Peyer's patch (tissue), 4 donors: ENCODE measurements at places on chromosomes 12 and 14.

DNA sequence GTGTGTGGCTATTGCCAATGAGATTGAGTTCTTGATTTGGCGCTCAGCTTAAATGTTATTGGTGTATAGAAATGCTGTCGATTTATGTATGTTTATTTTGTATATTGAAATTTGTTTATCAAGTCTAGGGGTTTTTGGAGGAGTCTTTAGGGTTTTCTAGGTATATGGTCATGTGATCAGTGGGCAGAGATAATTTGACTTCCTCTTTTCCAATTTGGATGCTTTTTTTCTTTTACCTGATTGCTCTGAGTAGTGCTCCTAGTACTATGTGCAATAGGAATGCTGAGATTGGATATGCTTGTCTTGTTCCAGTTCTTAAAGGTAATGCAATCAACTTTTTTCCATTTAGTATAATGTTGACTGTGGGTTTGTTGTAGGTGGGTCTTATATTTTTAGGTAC, 99.8 kb upstream of the PMCH start:
- DNase-seq = no peak

DNA sequence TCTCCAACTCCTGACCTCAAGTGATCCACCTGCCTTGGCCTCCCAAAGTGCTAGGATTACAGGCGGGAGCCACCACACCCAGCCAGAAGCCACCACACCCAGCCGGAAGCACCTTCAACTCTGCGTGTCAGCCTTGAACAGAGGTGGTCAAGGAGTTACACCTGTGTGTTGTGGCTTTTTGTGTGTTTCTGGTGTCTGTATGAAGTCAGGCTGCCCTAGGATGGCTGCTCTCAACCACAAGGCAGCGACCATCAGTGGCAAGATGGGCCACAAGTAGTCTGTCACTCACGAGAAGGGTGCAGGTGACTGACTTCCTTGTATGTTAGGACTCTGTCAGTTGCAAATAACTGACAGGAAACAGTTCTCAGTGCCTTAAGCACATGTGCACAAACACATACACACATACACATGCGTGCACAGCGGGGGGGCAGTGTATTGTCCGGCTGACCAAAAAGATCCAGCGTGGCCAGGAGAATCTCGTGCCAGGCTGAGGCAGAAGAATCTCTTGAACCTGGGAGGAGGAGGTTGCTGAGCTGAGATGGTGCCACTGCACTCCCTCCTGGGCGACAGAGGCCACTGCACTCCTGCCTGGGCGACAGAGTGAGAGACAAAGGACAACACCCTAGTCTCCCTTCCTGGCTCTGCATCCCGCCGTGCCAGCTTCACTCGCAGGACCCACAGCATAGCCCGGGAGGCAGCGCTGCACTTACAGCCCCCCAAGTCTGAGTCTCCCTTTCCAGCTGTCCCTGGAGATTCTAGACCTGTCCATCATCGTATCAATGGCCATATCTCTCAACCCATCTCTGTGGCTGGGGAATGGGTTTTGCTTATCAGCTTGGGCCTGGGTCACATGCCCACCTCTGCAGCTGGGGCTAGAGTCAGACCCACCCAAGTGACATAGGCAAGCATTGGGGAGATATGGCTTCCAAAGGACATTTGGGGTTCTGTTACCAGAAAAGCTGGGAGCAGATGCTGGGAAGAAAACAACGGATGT, 13.7 kb downstream of the P2RX4 start:
- DNase-seq = peak; percentile 76

DNA sequence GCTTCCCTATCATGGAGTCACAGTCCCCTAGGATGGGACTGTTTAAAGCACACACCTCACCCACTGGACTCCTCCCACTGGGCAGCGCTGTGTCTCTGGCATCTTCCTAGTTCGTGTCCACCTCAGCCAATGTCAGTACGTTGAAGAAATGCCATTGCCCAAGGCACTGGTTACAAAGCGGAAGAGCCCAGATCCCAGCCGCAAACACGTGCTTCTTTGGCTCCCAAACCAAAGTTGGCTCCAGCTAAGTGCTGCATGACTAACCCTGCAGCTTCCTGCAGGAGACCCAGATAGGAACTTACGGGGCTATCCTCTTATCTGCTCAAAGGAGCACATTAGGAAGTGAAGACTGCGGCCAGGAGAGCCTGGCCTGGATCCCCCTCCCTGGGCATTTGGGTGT, 9.3 kb downstream of the SYNE3 start:
- DNase-seq = peak; percentile 69

- DNase-seq = no peak
Observed at GRCh38 chr14:92499234-92499633, 14.3 kb upstream of the RIN3 start.

GRCh38 chr12:104792570-104792969, 165.5 kb downstream of the SLC41A2 start:
- DNase-seq = no peak

GRCh38 chr12:21571046-21571445, 33.6 kb downstream of the GYS2 start:
- DNase-seq = no peak

GRCh38 chr14:32078023-32078857, 1.1 kb downstream of the ARHGAP5 start:
- peak; percentile 74 for DNase-seq

DNA sequence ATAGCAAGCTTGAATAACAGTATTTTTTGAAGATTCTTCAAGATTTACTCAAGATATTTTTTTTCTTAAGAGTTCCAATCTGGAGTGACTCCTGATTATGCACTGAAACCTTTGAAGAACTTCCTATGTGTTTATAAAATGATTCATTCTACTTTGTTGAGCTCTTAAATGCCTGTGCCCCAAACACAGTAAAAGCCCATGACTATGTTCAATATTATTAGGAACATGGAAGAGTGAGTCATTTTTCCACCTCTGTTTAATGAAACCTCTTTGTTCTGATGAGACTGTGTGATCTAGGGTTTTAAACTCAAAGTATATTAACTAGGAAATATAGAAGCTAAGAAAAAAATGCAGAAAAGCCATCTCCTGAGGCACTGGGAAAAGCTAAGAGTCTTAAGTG, 415.0 kb upstream of the FBXO33 start:
- no peak for DNase-seq

GRCh38 chr12:53234271-53234914, 2.4 kb upstream of the RARG start:
- DNase-seq = no peak

GRCh38 chr14:103260629-103261124, 73.4 kb upstream of the EIF5 start:
- peak; percentile 72 for DNase-seq

DNA sequence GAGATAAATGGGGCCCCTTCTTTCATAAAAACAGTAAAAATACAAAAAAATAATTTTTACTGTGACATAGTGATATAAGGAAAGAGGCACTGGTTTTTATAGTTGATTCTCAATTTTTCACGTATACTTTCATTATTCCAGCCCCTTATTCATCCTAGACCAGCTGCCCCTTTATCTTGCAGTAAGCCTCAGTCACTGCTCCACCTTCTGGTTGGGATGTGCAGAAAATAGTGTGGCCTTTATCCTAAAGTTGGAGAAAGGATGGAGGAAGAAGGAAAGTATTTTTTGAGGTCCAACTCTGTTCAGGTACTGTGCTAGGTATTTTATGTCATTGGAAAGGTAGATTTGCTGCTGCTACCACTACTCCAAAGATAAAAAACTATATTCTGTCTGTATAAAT, 172.7 kb downstream of the ANO6 start:
- no peak for DNase-seq

GRCh38 chr12:2403221-2403976, 350.6 kb downstream of the CACNA1C start:
- no peak for DNase-seq

DNA sequence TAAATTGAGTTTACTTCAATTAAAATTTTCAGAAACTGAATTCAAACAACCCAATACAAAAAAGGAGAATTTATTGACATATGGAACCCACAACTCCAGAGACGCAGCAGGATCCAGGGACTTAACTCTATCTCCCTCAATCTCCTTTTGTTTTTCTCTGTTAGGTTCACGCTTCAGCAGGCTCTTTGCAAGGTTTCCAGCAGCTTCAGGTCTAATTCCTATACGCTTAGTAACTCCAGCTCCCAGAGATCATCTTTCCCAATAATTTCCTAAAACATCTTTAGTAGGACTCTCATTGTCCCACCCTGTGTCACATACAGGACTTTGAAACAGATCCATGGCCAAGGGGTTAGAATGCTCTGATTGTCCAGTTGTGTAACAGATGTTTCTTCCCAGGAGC, 175.2 kb downstream of the RMST start:
- no peak for DNase-seq

DNA sequence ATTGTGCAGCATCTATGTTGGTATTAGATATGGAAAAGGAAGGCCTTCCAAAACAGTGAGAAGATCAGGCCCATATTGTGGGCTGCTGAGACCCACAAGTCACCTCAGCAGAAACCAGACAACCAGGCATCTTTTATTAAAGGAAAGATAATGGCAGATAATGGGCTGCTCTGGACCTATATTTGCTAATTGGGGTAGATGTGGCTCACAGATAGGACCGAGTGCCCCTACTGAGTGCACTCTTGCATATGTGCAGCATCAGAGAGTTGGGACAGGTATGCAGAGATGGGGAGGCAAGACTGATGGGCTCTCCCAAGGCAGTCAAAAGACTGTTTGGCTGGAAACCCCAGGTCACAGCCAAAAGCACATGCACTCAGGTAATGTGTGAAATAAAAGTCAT, 149.8 kb upstream of the GZMB start:
- DNase-seq = no peak

- DNase-seq = no peak
Observed at GRCh38 chr12:14164266-14164665, 182.9 kb upstream of the GRIN2B start.
